Urinary bladder (tissue), 4 donors: ENCODE measurements at places on chromosomes 4 and X.
A peak's percentile ranks its signal among the peaks of the same experiment; 100 is the strongest.

GRCh38 chr4:25991340-25991739, 77.3 kb downstream of the SMIM20 start:
- no peak for DNase-seq

DNA sequence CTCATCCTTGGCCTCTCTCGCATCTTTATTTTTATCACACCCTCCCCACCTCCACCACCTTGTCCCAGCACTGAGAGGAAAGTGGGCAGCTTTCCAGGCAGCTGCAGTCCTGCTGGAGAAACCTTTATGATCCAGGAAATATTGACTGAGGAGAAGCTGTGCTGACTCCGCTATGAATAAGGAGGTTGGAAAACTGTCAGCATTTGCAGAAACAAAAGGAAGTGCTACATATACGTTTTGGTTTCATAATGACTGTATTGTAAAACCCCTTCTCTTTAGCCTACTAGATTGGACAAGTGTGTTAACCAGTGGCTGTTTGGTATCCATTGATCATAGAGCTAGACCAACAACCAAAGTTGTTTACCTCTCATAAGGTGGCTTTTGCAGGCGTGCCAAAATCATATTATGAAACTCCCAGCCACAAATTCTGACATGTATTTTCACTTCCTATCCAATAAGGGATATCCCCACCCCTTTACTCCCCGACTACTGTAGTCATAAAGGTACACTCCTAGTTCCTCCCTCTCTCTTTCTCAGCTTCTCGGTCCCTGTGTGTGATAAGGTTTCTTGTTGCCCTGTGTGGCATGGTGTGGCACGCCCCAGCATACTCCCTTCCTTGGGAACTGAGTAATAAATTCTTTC, 88.4 kb downstream of the GPR143 start:
- DNase-seq: no peak

- DNase-seq: no peak
These were observed 790.3 kb upstream of the HTR2C start for GRCh38 chrX:113793563-113793962.

- DNase-seq: no peak
These were observed 218.2 kb upstream of the ZCCHC13 start for GRCh38 chrX:74085642-74086236.

DNA sequence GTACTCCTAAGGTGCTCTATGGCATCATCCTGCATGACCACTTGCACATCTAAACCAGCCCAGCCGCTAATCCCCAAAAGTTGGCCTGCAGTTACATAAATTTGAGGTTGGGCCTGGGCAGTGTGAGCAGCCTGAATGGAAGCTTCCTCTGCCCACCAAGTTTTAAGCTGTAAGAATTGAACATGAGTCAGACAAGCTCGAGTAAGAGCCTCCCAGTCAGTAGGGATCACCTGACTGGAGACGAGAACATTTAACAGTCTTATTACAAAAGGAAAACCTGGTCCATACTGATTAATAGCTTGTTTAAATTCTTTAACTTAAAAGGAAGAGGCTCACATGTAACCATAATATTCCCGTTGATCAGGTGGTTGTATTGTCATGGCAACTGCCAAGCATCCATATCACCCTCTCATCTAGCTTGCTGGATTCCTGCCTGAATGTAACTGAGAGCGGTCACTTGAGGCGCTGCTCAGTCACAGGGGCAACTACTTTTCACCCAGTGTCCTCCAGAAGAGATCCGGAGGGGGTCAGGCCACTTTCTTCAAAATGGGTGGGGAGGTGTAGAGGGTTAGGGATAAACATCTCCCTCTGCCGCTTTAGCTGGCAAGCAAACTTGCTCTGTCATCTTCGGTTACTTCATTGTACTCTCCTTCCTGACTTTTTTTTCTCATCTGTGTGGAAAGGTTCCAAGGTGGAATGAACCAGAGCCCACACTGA, 56.6 kb upstream of the WDR1 start:
- peak; percentile 37 for DNase-seq

DNA sequence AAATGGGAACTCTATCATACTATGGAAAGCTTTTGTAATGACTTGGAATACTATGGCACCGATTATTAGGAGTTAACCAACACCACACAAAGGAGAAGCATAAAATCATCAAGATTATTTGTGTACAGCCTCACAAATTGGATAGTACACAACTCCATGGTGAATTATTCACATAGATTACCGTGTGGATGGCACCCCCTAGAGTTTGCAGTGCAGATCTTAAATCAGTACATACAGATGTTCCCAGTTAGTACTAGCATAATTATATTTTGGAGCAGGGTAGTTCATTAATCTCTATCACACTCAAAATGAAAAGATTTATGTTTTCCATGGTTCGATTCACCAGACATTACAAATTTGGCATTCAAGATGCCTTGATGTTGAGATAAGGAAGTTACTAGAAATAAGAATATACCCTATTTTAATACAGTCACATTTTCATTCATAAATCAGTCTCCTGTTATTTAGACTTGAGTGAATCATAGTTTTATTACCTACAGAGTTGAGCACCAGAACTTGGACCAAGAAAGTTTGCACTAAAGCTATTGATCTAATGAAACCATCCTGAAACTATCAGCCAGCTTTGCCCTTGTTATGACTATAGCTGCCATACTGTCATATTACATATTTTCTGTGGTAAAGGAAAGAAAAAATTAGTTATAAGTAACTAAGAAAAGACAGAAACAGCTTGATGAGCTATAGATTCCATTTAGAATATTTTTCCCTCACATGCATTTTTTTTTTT, 531.8 kb downstream of the GLUD2 start:
- no peak for DNase-seq

- DNase-seq: no peak
These were observed 36.9 kb upstream of the CHIC1 start for GRCh38 chrX:73525928-73526690.

DNA sequence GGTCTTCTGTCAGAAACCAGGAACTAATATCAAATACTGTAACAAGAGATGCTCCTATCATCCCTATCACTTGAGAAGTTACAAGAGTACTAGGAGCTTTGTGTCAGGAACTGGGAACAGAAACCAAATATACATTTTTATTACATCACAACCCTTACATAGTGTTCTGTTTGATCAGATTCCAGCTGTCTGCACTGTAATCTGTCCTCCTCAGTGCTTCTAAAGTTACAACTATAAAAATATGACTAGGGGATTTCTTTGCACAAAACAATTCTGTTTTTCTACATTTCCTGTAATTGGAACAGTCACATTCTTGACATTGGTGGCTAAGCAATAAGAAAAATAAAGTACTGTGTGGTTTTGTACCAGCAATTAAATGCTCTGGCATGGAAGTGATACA, 686.0 kb downstream of the PDHA2 start:
- DNase-seq: peak; percentile 11

GRCh38 chrX:28888416-28888815, 301.2 kb downstream of the IL1RAPL1 start:
- DNase-seq: no peak

GRCh38 chr4:7652451-7652881, 217.7 kb upstream of the PSAPL1 start:
- no peak for DNase-seq

- DNase-seq: no peak
These were observed 41.8 kb downstream of the PRKG2 start for GRCh38 chr4:81173213-81173612.

GRCh38 chr4:150680651-150681050, 98.7 kb downstream of the MAB21L2 start:
- no peak for DNase-seq

DNA sequence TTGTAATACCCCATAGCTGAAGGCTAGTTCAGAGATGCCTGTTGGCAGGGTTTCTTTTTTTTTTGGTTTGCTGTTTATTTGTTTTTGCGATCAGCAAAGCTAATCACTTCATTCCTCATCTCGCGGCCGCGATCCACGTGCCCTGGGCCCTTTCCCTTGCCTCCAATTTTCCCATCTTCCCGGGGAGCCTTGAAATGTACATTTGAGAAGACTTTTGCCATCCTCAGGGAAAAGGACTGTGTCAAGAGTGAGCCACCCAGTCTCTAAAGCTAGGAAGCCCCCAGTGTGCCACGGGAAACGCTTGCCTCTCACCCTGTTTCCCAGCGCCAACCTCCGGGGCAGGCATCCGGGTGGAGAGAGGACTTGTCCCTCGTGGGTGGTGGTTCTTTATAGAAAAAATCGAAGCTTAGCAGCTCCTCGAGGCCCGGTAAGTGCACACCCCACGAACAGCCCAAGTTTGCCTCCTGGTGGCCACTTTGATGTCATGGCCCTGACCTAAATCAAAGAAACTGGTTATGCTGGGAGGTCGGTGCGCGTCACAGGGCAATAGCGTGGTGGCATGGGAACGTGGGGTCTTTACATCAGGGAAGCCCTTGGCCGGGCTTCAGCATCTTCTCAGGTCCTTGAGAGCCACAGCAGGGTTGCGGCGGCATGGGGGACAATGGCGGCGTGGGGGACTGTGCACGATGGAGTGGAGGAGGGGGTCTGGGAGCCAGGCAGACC, 42.0 kb downstream of the MAP7D3 start:
- DNase-seq: no peak

- DNase-seq: no peak
These were observed 485.5 kb downstream of the TRAM1L1 start for GRCh38 chr4:116599859-116600258.

GRCh38 chrX:8755813-8756212, 23.9 kb upstream of the ANOS1 start:
- no peak for DNase-seq

- DNase-seq: no peak
These were observed 19.5 kb downstream of the EFNB1 start for GRCh38 chrX:68848189-68848940.

DNA sequence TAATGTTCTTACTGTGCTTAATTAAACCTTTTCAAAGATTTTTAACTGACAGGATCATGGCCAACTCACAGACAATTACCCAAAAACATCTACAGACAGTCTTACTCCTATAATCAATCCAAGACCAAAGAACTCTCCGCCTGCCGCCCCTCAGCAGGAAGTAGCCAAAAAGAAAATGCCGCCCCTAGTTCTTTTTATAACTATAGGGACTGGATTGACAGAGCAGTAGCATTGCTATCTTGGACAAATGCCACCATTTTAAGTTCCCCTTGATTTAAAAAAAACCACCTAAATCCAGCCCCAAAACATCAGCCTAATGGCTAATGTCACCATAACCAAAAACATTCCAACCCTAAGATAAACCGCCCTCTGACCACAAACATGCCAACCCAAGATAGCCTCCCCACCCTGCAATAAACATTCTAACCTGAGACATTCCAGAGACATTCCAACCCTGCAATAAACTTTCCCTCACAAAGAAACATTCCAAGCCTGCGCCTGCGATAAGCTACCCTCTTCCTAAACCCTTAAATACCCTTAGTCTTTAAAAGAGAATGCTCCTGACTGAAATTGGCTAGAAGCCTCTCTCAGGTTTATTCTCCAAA, 77.0 kb downstream of the COQ2 start:
- no peak for DNase-seq

- DNase-seq: no peak
These were observed 132.6 kb upstream of the ANK2 start for GRCh38 chr4:112916868-112917267.

DNA sequence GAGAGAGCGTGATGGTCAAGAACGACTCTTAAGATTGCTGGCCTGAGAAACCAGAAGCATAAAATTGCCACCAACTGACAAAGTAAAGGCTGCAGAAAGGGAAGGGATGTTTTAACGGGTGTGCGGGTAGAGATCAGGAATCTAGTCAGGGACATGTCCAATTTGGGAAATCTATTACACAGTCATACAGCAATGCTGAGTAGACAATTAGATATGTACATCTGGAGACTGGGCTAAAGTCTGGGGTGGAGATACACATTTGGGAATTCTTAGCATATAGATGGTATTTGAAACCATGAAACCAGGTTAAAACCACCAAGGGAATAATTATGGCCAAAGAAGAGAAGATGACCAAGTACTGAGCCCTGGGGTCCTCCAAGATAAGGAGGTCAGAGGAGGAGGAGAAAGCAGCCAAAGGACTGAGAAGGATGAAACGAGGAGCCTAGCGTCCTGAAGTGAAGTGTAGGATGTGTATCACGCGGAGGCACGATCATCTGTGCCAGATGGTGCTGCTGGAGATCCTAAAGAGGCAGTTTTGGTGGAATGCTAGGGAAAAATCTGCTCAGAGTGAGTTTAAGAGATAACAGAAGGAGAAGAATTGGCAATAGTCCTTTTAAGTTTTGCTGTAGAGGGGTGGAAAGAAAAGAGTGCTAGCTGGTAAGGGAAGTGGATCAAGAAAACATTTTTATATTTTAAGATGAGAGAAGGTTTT, 36.5 kb downstream of the SEC24D start:
- DNase-seq: no peak

GRCh38 chr4:128311659-128312403, 24.2 kb upstream of the PGRMC2 start:
- no peak for DNase-seq

- DNase-seq: no peak
These were observed 35.1 kb downstream of the NELFA start for GRCh38 chr4:1973661-1974060.

GRCh38 chr4:139563515-139563914, 7.5 kb upstream of the SETD7 start:
- DNase-seq: no peak

GRCh38 chr4:128603081-128603480, 206.4 kb upstream of the JADE1 start:
- no peak for DNase-seq

DNA sequence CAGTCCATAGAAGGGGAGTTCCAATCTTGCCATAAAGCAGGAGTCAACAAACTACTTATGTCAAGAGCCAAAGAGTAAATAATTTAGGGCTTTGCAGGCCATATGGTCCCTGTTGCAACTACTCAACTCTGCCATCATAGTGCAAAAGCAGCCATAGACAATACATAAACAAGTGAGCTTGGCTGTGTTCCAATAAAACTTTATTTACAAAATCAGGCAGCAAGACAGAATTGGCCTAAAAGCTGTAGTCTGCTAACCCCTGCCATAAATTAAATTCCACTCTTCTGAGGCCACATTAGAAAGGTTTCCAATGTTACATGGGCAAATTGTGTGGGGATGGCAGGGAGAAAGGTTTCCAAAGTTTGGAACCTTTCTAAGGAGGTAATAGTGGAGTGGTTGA, 14.7 kb downstream of the TRMT2B start:
- no peak for DNase-seq

DNA sequence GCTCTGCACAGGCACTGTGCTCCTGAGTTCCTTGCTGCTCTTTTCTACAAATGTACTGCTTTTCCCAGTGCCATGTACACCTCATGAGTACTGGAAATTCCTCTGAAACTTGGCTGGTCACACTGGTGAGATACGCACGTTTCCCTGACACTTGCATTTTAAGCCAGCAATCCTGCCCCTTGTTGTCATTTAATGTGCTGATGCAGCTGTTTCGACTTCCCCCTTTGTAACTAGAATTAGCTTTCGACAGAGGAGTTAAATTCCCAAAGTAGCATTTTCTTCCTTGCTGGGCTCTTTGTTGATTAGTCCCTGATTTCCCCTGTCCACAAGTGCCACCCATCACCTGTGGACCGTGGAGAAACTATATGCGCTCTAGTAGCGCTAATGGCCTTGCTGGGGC, 77.5 kb downstream of the IQCM start:
- no peak for DNase-seq

DNA sequence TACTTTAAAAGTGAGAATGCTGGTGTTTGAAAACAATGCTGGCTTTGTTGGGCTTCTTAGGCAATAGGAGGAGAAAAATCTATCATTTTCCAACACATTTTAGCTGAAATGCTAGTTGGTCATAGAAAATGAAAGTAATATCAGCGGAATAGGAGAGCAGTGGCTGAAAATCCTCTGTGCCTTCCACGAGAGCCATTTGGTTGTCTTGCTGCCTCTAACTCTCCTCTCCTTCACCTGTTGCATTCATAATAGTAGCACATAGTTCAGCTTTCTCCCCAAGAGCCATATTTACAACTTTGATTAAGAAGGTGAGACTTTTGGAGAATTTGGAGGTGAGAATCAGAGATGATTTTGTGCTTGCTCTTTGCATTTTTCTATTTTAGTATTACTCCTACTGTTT, 849.4 kb upstream of the FTHL17 start:
- DNase-seq: no peak
